ENCODE measurements at places on chromosomes 16 and 17. TPM values are rescaled to one million over a fixed set of nuclear protein-coding genes. Genes with fewer than 3 reads are reported as not detected.

DNA sequence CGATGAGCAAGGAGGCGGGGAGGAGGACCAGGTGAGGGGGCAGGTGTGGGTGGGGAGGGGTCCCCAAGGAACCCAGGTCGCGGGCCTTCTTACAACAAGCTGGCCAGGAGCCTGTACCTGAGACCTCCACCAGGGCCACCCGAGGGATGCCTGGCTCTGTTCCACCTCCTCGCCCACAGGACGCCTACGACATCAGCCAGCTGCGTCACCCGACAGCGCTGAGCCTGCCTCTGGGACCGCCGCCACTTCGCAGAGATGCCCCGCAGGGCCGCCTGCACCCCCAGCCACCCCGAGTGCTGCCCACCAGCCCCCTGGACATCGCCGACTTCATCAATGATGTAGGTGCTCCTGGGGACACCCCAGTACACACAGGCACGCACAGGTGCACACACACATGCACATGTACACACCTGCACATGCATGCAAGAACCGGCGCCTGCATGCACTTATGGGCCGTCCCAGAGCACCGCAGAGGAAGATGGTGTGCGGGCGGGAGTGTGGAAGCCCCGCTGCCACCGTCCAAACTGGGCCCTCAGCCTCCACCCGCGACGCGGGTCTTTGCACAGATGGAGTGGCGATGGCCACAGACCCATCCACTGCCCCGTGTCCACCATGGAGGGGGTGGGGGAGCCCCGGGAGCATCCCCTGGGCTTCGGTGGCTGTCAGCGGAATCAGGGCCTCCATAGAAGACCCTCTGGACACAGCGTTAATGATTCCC is 6.6 kb downstream of the SLC22A31 start:
- no peak for DNase-seq

GRCh38 chr16:14483819-14484385 is 146.2 kb downstream of the PARN start:
- DNase-seq = no peak

GRCh38 chr17:80424878-80425765 is 10.2 kb downstream of the ENDOV start:
- DNase-seq = no peak

DNA sequence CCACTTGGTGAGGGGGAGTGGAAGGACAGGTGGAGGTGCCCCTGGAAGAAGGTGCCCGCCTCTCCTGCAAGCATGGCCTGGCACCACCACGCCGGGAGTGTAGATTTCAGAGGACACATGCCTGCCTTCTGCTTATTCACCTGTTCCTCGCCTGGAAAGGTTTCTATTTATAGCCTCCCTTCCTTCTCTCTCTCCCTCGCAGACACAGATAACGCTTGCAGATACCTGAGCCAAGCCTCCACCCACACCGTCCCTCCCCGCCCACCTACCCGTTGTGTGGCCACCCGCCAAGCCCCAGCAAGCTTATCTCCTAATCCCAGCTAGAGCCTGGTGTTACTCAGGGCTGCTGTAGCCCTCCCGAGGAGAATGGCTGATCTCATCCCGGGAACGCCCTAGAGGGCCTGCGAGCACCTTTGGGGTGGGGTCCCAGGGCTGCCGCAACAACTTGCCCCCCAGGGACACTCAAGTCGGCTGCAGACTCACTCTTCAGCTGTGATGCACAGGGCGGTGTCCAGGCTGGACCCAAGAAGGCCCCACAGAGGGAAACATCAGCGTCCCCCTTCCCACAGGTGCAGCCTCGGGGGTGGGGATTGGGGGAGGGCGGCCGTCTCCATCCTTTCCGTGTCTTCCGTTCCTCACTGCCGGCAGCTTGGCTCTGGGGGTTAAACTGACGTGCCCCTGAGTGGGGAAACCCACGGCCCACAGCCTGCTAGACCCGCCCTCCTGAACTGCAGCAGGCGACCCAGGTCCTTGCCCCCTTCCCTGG is 1.9 kb upstream of the SNAI3 start:
- peak; percentile 47 for DNase-seq

- DNase-seq = peak; percentile 12
Observed at GRCh38 chr16:56193951-56194726, 2.9 kb downstream of the GNAO1 start.

SLC47A1 gene
- 2.2 TPM for total RNA-seq

TMED6 gene
- not detected for total RNA-seq
